ENCODE measurements at places on chromosomes 7 and 10. TPM values are rescaled to one million over a fixed set of nuclear protein-coding genes. Genes with fewer than 3 reads are reported as not detected.

The KCP gene
- 1.2 TPM for total RNA-seq

DNA sequence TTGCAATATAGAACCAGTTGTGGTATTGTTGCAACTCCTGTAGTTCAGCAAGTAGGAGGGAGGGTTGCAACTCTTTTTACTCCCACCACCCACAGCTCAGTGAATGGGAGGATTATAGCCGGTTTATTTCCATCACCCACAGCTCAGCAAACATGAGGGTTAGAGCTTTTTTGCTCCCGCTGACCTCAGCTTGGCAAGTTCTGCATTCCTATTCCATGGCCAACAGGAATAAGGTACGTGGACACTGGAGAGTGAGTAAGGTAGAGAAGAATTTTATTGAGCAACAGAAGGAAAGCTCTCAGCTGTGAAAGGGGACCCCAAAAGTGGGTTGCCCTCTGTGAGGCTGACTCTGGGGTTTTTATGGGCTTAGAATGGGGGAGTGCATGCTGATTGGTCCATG, 167.1 kb upstream of the SMIM30 start:
- no peak overlapping the region for H3K4me3 ChIP-seq
- H3K27me3 ChIP-seq = no peaks in the 10 kb centered on the region
- DNase-seq = no peak
- H3K36me3 ChIP-seq = no peaks in the 10 kb centered on the region
- H3K4me1 ChIP-seq = no peaks in the 10 kb centered on the region
- no peak overlapping the region for H3K27ac ChIP-seq

The TYW1B gene
- total RNA-seq = 2.4 TPM

DNA sequence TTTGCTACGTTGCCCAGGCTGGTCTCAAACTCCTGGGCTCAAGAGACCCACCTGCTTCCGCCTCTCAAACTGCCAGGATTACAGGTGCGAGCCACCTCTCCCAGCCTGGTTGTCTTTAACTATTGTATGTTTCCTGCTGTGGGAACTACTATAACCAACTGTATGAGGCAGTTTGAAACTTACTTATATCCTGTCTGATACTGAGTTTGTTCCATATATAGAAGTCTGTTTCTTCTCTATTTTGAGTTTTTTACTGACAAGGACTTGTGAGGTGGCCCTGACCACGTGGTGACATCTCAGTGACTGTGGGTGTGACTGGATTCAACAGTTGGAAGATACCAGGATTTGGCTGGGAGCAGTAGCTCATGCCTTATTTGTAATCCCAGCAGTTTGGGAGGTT, 14.2 kb downstream of the FBH1 start:
- H3K36me3 ChIP-seq = peaks cover 21% of the 10 kb centered on the region
- peak overlapping the region; percentile 86 for H3K27ac ChIP-seq

- H3K4me1 ChIP-seq = no peaks in the 10 kb centered on the region
- H3K4me3 ChIP-seq = no peak overlapping the region
- DNase-seq = no peak
- no peaks in the 10 kb centered on the region for H3K36me3 ChIP-seq
- H3K27me3 ChIP-seq = no peaks in the 10 kb centered on the region
Measured at GRCh38 chr7:11985971-11986370, 154.0 kb upstream of the THSD7A start.

- H3K4me3 ChIP-seq = no peak overlapping the region
- H3K27me3 ChIP-seq = no peaks in the 10 kb centered on the region
- no peak overlapping the region for H3K27ac ChIP-seq
- DNase-seq = no peak
- no peaks in the 10 kb centered on the region for H3K36me3 ChIP-seq
Measured at GRCh38 chr7:148390381-148390780, 200.2 kb upstream of the C7orf33 start.

Measured in cardiac muscle cell (in vitro differentiated cells and primary cell).